ENCODE measurements at places on chromosomes 7 and 10. TPM values are rescaled to one million over a fixed set of nuclear protein-coding genes. Genes with fewer than 3 reads are reported as not detected.
A peak's percentile ranks its signal among the peaks of the same experiment; 100 is the strongest.

DNA sequence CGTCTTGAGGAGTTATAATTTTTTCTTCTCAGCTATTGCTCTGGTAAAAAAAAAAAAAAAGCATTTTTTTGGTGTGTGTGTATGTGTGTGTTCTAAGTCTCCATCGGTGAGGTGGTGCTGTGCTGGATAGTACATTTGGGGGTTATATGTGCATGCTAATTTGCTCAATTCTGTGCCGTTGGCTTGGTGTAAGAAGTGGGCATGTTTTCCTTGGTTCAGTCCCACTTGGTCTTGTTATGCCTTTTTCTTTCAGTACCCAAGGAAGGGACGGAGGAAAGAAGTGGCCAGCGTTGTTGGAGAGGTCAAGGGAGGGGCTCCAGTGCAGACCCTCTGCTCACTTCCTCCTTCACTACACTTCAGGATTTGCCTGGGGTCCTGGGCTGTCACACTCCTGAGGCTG lies 20.4 kb downstream of the LRMDA start:
- no peak for DNase-seq

GRCh38 chr7:94897541-94897940 lies 9.9 kb upstream of the PPP1R9A start:
- no peak for DNase-seq

GRCh38 chr7:54060643-54061042 lies 481.5 kb upstream of the VSTM2A start:
- DNase-seq = no peak

- DNase-seq = no peak
Observed at GRCh38 chr10:31507427-31507826, 188.4 kb downstream of the ZEB1 start.

- no peak for DNase-seq
Observed at GRCh38 chr10:24651923-24652322, 71.8 kb downstream of the ARHGAP21 start.

GRCh38 chr7:37201003-37201875 lies 247.4 kb downstream of the ELMO1 start:
- DNase-seq = peak; percentile 55

- DNase-seq = peak; percentile 98
Observed at GRCh38 chr7:151782598-151783448, 94.1 kb downstream of the PRKAG2 start.

- peak; percentile 74 for DNase-seq
Observed at GRCh38 chr10:97333601-97334369, 744 bp downstream of the FRAT2 start.

Gene MTPN
- total RNA-seq = 70.4 TPM

Gene UPK3BL2
- 13.2 TPM for total RNA-seq

Gene ZNF503
- 0.37 TPM for total RNA-seq

Gene HOXA9
- total RNA-seq = not detected

All from H7 (cell line).